ENCODE measurements at places on chromosomes 5 and 9.

GRCh38 chr9:88829276-88829675 is 162.0 kb upstream of the S1PR3 start:
- no peak for DNase-seq

- DNase-seq = no peak
These were observed 265.8 kb downstream of the ADAMTSL1 start for GRCh38 chr9:18739641-18740318.

GRCh38 chr9:98603821-98604383 is 104.8 kb downstream of the GABBR2 start:
- DNase-seq = no peak

- DNase-seq = no peak
These were observed 202.6 kb downstream of the ZNF462 start for GRCh38 chr9:107065549-107065948.

DNA sequence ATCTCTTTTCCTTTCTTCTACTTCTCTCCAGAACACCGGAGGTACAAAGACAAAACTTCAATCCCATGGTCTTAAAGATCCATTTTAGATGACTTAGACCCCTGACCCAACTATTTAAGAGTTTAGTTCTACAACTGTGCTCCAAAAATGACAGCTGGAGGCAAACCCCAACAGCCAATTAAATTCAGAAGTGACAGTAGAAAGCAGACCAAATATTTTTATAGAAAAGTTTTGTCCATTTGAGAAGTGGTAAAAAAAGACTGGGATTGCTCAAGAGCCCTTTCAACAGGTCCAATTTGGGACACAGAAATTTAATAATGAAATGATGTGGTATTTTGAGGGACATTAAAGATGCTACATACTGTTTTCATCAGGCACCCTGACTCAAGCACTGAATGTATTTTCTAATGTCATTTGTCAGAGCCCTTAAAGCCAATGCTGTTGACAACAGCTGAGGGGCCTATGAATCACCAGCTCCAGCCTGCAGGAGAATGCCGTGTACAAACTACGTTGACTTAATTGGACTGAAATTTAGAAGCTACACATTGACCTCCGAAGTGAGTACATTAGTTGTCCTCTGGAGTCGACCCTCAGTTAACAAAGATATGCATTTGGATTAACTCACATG is 147.5 kb upstream of the PIK3R1 start:
- no peak for DNase-seq

- DNase-seq = no peak
These were observed 2.7 kb upstream of the ITK start for GRCh38 chr5:157177953-157178352.

- peak; percentile 85 for DNase-seq
These were observed 7.9 kb upstream of the ZFP62 start for GRCh38 chr5:180868960-180869359.

DNA sequence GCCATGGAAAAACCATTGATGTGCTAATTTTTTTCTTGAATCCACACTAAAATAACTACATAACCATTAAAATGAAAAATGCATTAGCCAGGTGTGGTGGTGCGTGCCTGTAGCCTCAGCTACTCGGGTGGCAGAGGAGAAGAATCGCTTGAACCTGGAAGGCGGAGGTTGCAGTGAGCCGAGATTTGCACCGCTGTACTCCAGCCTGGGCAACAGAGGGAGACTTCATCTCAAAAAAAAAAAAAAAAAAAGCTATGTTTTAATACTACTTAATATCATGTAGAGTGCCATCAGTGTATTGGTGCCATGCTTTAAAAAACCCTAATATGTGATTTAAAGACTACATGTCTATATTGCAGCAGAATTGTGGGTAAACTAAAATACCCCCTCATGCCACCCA is 58.9 kb downstream of the NDFIP1 start:
- DNase-seq = no peak

DNA sequence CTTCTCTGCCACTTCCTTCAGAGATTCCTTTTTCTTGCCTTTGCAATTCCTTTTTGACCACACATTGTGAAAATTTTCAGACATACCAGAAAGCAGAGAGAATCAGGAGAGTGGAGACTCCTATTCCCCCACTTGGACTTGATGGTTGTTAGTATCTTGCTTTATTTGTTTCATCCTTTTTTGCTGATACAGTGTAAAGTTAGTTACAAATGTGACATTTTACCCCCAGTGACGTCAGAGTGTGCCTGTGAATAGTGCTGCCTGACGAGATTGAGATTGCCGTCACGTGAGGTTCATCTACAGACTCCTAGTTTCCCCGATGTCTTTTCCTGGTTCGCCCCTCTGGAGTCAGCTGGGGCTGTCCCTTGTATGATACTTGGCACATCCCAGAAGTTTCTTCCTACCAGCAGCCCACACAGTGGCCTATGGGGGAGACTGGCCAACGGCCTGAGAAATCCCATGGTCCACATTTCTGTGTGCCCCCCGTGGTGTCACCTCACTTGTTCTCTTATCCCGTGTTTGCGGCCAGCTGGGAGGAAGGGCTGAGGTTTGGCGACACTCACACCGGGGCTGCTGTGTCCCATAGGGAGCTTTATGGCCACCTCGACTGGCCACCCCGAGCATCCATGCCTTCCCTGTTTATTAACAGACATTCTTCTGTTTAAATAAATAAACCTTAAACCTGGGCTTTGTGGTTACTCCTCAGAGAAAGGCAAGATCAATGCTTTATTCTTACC is 48.2 kb upstream of the CACNA1B start:
- no peak for DNase-seq

- peak; percentile 59 for DNase-seq
These were observed 26.2 kb downstream of the ANGPTL2 start for GRCh38 chr9:127096208-127096607.

DNA sequence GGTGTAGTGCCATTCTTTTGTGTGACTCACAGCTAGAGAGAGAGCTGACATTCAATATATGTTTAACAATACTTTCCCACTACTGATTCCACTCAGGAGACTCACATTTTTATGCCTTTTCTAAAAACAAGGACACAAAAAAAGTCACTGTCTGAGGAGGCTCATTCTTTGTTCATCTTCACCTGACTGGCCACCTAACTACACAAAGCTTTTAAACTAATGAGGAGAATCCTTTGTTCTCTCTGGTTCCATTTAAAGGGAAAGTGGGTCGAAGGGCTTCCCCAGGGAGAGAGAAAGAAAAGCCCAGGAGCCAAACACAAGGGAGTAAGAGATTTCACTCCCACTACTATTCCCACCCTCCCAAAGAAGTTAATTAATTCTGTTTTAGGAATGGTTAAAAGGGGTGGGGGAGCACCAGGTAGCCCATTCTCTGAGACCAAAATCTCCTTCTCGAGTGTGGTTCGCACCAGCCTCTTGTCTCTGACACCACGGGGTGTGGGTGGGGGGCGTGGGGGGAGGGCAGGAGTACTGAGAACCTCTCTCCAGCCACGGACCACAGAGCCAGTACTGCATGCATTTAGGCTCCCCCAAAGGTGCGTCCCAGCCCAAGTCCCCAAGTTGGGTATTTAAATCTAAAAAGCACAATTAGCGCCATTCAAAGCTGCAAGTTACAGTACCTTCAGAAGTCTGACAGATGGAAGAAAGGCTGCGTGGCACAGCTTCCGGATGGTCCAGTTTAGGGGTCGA is 747 bp downstream of the TRPM3 start:
- DNase-seq = no peak

DNA sequence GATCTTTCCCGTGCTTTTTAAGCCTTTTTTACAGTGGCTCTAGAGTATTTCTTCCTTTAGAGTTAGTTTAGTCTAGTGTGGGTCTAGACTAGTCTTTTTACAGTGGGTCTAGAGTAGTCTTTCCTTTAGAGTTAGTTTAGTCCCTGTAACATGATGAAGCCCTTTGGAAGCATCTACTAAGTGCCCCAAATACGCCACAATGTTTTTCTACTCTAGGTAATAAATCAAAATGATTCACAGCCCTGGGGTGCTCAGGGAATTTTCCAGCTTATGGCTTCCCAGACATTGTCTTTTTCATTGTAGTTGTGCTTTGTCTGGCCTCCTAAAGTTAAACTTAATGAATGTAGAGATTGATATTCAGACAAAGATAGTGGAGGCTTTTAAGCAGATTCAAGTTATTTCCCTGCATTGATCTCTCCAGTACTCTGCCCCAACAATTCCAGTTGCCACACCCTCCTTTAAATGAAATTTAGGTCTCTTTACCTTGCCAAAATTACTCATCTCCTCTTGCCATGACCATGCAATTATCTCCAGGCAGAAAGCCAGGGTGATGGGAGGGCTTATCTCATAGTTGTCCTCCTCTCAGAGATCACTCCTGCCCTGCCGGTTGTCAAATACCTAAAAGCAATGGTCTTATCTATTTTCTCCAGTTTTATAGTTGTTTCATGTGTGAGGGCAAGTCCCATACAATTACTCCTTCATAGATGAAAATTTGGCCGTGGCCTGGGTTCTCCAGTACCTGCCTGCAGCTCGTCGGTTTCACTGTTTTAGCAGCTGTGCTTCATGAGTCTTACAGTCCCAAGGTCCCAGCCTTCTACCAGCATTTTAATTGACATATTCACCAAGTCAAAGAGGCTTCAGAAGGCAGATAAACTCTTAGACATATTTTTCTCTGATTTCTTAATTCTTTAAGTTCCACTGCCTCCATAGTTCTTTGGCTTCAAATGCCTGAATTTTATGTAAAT is 794.0 kb upstream of the COX7C start:
- no peak for DNase-seq

DNA sequence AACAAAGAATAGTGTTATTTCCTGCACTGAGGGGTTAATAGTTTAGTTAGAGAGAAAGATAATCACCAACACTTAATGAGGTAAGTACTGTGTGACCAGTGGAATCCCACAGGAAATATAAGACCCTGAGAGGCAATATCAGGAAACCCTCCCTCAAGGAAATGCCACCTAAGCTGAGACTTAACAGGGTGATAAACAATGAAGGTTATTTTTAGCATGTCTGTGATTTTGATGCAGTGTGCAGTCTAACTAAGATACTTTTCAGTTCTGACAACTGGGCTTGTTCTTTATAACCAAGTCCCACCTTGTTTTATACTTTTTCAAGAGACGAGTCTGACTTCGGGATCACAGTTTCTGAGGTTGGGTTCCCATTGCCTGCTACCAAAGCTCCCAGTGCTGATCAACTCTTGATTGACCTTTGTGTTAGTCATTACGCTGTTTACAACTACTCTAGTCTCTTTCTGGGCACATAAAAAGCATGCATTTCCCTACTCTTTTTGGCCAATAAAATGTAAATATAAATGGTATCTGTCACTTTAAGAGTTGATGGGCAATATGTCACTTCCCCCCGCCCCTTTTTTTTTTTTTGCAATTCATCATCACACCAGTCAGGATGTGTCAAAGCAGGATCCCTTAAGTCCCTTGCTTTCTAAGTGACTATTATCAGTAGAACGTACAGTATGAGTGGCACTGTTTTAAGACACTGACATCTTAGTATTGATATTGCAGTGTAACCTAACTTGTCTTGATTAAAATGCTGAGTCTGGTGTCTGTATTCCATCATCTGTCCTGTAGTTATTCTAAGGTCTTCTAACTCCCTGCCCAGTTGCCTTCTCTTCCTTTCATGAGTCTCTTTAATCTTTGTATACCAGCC is 31.4 kb downstream of the C6 start:
- no peak for DNase-seq

DNA sequence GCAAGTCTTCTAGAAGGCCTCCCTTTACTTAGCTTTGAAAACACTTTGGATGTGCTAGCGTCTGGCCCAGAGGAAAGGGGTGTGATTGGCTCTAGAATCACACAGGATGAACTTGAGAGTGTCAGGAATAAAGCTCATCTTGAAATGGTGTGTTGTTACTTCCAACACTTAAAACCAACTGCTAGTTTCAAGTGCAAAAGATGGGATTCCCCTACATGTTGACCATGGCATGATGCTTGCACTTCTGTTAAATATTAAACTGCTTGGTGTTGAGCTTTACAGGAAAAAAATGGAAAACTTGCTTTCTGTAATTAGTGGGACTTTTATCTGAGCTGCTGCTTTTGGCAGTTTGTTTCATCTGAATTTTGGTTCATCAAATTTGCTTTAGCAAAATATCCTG is 261.1 kb downstream of the MED10 start:
- no peak for DNase-seq

GRCh38 chr9:7690014-7690413 is 109.6 kb downstream of the DMAC1 start:
- no peak for DNase-seq

GRCh38 chr9:6927838-6928237 is 170.1 kb downstream of the KDM4C start:
- DNase-seq = no peak

DNA sequence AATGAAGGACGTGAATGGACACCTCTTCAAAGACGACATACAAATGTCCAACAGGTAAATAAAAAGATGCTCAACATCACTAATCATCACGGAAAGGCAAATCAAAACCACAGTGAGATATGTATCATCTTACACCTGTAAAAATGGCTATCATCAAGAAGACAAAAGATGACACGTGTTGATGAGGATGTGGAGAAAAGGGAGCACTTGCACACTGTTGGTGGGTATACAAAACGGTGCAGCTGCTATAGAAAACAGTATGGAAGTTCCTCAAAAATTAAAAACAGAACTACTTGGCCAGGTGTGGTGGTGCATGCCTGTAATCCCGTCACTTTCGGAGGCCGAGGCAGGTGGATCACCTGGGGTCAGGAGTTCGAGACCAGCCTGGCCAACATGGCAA is 47.9 kb downstream of the STK10 start:
- no peak for DNase-seq

- DNase-seq = no peak
These were observed 191.8 kb upstream of the SMC2 start for GRCh38 chr9:103902263-103902662.

GRCh38 chr9:124773473-124774128 is 2.5 kb upstream of the NR6A1 start:
- DNase-seq = no peak

DNA sequence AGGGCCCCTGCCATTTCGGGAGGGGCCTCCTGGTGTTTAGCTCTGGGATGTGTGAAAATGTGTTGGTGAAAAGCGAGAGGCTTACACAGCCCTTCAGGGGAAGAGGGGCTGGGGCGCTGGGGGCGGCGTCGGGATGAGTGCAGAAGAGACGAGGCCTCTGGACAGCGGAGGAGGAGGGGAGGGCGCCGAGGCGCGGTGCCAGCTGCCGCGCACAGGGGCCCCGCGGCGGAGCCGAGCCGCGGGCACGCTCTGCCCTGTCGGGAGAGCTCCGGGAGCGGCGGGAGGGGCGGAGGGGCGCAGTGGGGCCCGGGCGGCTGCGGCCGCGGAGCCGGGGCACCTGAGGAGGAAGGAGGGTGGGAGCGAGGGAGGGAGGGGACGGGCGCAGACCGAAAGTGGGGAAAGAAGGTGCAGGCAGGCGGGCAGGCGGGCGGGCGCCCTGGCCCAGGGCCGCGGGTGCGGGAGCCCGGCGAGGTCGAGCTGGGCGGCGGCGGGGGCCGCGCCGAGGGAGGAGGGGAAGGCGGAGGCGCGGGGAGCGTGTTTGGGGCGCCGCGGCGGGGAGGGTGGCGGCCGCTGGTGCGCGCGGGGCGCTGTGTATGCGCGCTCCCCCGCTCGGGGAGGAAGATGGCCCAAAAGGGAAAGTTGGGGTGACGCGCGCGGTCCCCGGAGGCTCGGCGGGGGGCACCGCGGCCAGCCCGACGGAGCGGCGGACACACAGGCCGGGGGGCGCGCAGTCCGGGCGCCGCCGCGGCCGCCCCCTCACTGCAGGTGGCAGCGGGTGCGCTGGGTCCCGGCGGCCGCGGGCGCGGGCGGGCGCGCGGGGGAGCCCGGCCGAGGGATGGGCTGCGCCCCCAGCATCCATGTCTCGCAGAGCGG is at the start of gene PDE8B:
PDE8B (plus strand) TSS at position 590 of the 873 bp plus-strand sequence; CDS start at position 836, 246 bp downstream.
- DNase-seq = no peak

GRCh38 chr9:81456431-81457006 is 232.8 kb downstream of the TLE1 start:
- no peak for DNase-seq

GRCh38 chr5:102218159-102218558 is 77.9 kb downstream of the SLCO4C1 start:
- no peak for DNase-seq

GRCh38 chr5:159616952-159617351 is 286.7 kb upstream of the IL12B start:
- no peak for DNase-seq

Data from pons (tissue), 1 donor.